Testis (tissue), 5 donors: ENCODE measurements at places on chromosomes 2 and 18. TPM values are rescaled to one million over a fixed set of nuclear protein-coding genes. Genes with fewer than 3 reads are reported as not detected.

DNA sequence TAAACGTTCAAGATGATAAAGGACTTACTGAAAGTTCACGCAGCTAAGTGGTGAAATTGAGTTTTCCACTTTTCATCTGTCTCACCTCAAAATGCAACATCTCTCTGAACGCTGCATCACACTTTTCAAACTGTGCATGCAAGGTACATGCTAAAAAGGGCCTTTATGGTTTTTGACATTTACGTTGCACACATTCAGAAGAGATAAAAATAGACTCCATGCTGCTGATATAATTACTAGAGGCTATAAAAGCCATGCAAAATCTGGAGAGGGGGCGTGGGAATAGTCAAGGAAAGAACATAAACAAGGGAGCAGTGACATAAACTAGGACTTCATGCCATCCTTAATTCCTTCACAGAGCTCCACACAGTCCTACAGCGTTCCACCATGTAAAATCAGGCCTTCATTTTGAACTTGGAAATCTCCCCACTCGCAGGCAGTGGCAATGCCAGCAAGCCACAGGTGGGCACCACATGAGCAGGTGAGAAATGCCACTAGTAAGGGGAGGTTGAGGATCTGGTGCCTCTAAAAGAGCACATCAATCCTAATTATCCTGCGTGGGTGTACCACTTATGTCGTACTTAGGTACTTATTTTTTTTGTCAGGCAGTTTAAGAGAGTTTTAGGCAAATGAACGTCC lies 71.4 kb downstream of the ZEB2 start:
- DNase-seq, result no peak
- peaks cover 36% of the 10 kb centered on the region for H3K4me1 ChIP-seq
- no peaks in the 10 kb centered on the region for H3K36me3 ChIP-seq
- H3K27me3 ChIP-seq, result no peaks in the 10 kb centered on the region
- peak overlapping the region; percentile 14 for H3K27ac ChIP-seq
- no peak overlapping the region for H3K4me3 ChIP-seq

Gene WDR43
- 52.7 TPM for polyA plus RNA-seq

GRCh38 chr2:136765256-136766072 lies at the start of gene THSD7B:
Gene THSD7B, plus strand, starts transcription at chr2:136765545. Its CDS starts 116,634 bp downstream, at chr2:136882179.
- peak within 1 kb of the TSS; percentile 40 for H3K4me3 ChIP-seq
- DNase-seq, result no peak
- no peak within 1 kb of the TSS for H3K27ac ChIP-seq
- H3K4me1 ChIP-seq, result no peaks in the 10 kb centered on the region

GRCh38 chr2:2452961-2453360 lies 121.9 kb upstream of the MYT1L start:
- no peak for DNase-seq
- H3K27me3 ChIP-seq, result no peaks in the 10 kb centered on the region
- no peak overlapping the region for H3K27ac ChIP-seq
- H3K4me1 ChIP-seq, result no peaks in the 10 kb centered on the region

- peaks cover 7% of the 10 kb centered on the region for H3K4me1 ChIP-seq
- H3K36me3 ChIP-seq, result no peaks in the 10 kb centered on the region
- DNase-seq, result peak; percentile 69
Observed at GRCh38 chr2:206823178-206823577, 57.8 kb downstream of the FASTKD2 start.

DNA sequence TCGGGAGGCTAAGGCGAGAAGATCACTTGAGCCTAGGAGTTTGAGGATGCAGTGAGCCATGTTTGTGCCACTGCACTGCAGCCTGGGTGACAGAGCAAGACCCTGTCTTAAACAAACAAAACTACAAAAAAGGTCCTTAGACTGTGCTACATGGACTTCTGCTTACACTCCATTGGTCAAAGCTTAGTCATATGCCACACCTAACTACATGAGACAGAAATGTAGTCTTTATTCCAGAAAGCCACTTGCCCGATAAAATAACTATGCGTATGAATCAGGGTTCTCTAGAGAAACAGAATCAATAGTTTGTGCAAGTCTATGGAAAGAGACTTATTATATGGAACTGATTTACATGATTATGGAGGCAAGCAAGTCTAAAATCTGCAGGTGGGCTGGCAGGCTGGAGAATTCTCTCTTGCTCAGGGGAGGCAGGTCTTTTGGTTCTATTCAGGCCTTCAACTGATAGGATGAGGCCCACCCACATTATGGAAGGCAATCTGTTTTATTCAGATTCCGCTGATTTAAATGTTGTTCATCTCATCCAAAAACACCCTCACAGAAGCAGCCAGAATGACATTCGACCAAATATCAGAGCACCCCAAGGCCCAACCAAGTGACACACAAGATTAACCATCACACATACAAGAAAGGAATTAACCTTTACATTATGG lies 114.4 kb upstream of the SIX2 start:
- no peak overlapping the region for H3K4me3 ChIP-seq
- no peak for DNase-seq
- no peak overlapping the region for H3K27ac ChIP-seq
- H3K27me3 ChIP-seq, result no peaks in the 10 kb centered on the region

DNA sequence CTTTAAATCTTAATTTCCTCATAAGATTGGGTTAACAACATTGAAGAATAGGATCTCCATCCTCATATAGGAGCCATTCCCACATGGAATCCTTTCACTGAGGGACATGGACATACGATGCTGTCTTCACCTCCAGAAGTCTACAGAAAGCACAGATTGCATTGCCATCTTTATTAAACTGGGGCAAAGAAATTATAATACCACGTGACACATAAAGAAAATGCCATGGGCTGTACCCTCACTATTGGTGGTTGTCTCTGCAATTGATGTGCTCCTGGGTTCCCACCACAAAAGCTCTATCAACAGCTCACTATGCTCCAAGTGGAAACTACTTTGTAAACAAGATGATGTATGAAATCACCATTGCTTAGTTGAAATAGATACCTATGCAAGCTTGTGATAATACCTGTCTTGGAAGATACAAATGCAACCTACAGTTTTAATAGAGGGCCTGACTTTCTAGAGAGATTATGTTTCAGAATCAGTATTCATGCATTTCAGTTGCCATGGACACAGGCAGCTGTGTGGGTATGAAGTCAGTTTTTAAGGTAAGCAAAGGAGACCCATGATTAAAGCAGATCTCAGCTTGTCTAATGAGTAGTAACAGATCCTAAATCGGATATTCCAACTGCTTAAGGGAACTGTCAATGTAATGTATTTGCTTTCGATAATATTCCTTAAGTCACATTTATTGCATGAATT lies 337.0 kb downstream of the RAD51AP2 start:
- DNase-seq, result no peak
- H3K27ac ChIP-seq, result no peak overlapping the region
- H3K27me3 ChIP-seq, result no peaks in the 10 kb centered on the region
- H3K4me1 ChIP-seq, result no peaks in the 10 kb centered on the region

DNA sequence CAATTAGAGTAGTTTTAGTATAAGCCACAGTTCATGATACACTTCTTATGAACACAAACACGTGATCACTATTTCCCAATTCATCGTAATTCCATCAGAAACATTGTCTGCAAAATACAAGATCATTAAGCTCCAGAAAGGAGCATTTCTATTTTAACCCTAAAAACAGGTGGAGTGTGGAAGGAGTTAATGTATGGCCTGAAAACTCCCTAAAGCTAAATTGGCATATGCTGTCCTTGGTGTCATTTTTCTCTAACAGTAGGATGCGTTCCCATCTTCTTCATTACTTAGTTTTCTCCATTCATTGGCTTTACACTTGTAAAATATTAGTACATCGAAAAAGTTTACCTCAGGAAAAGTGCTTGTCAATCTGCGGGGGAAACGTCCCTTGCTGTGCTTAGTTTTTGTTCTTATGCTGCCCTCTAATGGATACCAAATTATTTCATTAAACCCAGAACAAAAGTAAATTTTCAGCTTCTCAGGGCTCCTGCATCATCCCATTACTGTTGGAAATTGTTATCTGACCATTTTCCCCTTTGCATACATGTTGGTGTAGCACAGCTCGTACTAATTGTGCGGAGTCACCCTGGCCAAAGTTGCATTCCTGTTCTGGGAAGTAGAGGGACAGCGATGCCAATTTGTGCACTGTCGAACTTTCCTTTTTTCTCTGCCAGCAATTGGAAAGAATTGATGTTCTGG lies 153.4 kb downstream of the GPD2 start:
- DNase-seq, result peak; percentile 32
- no peaks in the 10 kb centered on the region for H3K27me3 ChIP-seq
- H3K4me3 ChIP-seq, result no peak overlapping the region
- H3K36me3 ChIP-seq, result no peaks in the 10 kb centered on the region
- H3K27ac ChIP-seq, result no peak overlapping the region
- no peaks in the 10 kb centered on the region for H3K4me1 ChIP-seq

DNA sequence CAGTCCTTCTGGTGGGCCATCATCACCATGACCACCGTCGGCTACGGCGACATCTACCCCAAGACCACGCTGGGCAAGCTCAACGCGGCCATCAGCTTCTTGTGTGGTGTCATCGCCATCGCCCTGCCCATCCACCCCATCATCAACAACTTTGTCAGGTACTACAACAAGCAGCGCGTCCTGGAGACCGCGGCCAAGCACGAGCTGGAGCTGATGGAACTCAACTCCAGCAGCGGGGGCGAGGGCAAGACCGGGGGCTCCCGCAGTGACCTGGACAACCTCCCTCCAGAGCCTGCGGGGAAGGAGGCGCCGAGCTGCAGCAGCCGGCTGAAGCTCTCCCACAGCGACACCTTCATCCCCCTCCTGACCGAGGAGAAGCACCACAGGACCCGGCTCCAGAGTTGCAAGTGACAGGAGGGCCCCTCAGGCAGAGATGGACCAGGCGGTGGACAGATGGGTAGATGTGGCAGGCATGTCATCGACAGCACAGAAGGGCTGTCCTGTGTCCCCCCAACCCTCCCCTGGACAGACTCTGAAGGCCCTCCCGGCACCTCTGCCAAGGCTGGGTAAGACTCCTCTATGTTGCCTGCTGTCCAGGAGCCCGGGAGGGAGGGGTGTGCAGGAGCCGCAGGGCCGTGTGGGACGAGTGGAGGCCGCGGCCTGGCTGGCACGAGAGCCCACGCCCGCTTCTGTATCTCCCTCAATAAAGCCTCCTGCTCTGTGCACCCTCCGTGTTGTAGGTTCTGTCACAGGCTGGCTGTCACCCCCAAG lies 2.0 kb downstream of the KCNF1 start:
- H3K4me1 ChIP-seq, result no peaks in the 10 kb centered on the region
- no peak overlapping the region for H3K4me3 ChIP-seq
- no peaks in the 10 kb centered on the region for H3K36me3 ChIP-seq
- DNase-seq, result no peak

Gene TMEM178A
- polyA plus RNA-seq, result 1.9 TPM

- peak overlapping the region; percentile 55 for H3K4me3 ChIP-seq
- no peaks in the 10 kb centered on the region for H3K36me3 ChIP-seq
- no peak overlapping the region for H3K27ac ChIP-seq
- peaks cover 4% of the 10 kb centered on the region for H3K4me1 ChIP-seq
- peak; percentile 85 for DNase-seq
Observed at GRCh38 chr2:230987137-230988020, 8.5 kb upstream of the SPATA3 start.

Gene HPCAL1
- polyA plus RNA-seq, result 99.5 TPM

DNA sequence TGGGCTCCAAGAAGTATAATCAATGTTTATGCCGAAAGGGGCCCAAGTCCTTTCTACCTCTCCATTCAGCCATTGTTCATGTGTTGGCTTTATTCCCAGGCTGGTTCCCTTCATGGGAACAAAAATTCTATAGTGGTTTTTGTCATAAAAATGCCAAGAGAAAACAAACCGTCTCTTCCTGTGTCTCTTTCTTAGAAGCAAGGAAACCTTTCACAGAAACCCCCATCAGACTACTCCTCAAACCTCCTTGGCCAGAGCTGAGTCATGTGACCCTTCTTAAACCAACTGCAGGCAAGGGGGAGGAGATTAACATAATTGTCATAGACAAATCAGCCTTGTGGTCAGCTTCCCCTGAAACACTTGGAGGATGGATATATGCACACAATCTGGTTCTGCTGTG lies 75.1 kb upstream of the TANK start:
- H3K27me3 ChIP-seq, result no peaks in the 10 kb centered on the region
- DNase-seq, result no peak
- H3K4me1 ChIP-seq, result no peaks in the 10 kb centered on the region

Gene SOCS6
- polyA plus RNA-seq, result 12.7 TPM

Gene GPR45
- 0.74 TPM for polyA plus RNA-seq
